ENCODE measurements at places on chromosomes 6 and 20. TPM values are rescaled to one million over a fixed set of nuclear protein-coding genes. Genes with fewer than 3 reads are reported as not detected.

GRCh38 chr6:43020847-43021246 lies 576 bp upstream of the RRP36 start:
- no peak for DNase-seq

- DNase-seq = peak; percentile 26
Measured at GRCh38 chr6:79070206-79070825, 7.7 kb downstream of the PHIP start.

- no peak for DNase-seq
Measured at GRCh38 chr6:33956206-33956605, 152.4 kb upstream of the MLN start.

- DNase-seq = peak; percentile 39
Measured at GRCh38 chr6:143325379-143326140, 124.9 kb downstream of the ADAT2 start.

Gene INSM1
- total RNA-seq = not detected

Gene SIRPB1
- 0.56 TPM for total RNA-seq

Gene PHF1
- 12.2 TPM for total RNA-seq

Gene TRAPPC3L
- not detected for total RNA-seq

All from IMR-90 (cell line).